ENCODE measurements at places on chromosomes 13 and 19.

- no peak for DNase-seq
Measured at GRCh38 chr13:60275208-60275607, 111.5 kb upstream of the DIAPH3 start.

GRCh38 chr19:35377656-35378055 lies 6.8 kb downstream of the GPR42 start:
- no peak for DNase-seq

DNA sequence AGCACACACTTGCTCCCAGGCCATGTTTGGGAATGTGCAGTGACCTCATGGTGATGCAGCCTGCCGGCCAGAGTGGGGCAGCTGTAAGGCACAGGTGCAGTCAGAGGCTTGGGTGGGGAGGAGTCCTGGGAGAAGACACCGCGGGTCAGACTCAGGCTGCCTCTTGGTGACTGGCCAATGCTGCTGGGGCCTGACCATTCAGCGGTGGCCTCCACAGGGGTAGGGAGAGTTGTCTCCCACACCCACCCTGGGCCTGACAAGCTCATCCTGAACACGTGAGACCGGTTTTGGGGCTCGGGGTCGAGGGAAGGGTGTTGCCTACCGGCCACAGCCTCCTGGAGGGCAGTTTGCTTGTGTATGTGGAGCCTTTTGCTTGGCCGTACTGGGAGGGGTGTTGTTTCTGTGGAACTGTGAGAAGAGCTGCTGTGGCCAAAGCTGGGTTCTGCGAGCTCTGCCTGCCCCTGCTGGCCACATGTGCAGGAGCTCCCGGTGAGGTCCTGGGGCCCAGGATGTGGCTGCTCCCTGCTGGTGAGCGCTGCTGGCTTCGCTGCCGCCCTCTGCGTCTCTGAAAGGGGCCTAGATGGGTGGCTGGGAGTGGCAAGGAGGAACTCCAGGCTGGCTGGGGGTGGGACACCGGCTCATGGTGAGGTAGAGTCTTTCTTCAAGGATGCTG lies 22.1 kb downstream of the UPF1 start:
- DNase-seq, result no peak

DNA sequence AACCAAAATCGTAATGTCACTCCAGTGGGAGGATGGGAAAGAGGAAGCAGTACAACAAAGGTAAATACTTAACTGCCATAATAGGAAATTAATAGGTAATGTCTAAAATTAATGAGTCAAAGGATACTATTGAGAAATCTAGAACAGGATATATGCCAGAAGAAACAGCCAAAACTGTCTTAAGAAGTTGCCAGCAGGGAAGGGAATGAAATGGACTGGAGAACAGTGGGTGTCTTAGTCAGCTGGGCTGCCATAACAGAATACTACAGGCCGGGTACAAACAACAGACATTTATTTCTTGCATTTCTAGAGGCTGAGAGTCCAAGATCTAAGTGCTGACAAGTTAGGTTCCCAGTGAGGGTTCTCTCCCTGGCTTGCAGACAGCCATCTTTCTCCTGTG lies 40.3 kb upstream of the IPO5 start:
- no peak for DNase-seq

- no peak for DNase-seq
Measured at GRCh38 chr13:33550885-33551284, 265.3 kb upstream of the STARD13 start.

GRCh38 chr19:33460221-33460908 lies 61.2 kb downstream of the PEPD start:
- no peak for DNase-seq

DNA sequence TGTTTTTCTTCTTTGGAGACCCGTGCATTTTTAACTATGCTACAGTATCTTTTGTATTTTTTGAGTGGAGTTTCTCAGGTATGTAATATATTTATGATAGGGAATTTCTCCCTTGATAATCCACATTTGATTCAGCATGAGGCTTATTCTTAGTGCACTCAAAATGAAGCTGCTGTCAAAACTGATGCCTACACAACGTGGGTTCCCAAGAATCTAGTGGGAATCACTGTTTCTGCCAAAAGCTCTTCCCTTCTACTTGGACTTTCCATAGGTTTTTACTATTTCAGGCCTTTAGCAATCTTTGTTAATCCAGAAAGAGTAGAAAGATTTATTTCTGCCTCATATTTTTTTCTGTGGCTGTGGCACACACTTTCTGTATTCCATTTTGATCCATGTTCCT lies 1003.7 kb downstream of the SLITRK5 start:
- DNase-seq, result no peak

DNA sequence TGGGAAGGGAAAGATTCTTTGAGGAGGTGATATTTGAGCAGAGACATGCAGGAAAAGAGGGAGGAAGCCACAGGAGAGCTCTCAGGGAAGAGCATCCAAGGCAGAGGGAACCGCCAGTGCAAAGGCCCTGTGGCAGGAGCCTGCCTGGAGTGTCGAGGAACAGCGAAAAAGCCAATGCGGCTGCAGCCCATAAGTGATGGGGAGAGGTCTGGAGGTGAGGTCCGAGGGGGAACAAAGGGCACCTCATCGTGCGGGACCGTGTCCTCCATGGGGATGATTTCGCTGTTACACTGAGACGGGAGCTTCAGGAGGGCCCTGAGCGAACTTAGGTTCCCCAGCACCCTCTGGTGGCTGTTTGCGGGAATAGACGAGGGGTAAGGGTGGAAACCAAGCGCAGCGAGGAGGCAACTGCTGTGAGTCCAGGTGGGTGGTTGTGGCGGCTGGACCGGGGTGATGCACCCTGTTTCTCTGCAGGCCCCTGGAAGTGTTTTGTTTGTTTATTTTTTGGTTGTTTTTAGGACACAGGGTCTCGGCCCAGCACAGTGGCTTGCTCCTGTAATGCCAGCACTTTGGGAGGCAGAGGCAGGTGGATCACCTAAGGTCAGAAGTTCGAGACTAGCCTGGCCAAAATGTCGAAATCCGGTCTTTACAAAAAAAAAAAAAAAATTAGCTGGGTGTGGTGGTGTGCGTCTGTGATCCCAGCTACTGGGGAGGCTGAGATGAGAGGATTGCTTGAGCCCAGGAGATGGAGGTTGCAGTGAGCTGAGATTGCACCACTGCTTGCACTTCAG lies 5.9 kb upstream of the EHD2 start:
- DNase-seq, result peak; percentile 88

DNA sequence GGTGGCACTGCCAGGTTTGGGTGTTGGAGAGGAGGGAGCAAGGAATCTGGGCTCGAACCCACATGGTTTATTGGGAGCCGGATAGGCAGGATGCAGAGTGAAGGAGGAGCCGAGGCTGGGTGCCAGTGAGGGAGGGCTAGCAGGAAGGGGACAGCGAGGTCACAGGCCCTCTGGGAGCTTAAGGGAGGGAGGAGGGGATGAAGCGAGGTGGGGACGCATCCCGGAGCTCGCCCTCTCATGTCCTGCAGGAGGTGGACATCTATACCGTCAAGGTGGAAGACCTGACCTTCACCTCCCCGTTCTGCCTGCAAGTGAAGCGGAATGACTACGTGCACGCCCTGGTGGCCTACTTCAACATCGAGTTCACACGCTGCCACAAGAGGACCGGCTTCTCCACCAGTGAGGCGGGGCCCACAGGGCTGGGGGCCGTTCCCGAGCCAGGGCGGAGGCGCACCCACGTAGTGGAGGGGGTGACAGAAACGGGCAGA lies 3.5 kb upstream of the ADM5 start:
- no peak for DNase-seq

DNA sequence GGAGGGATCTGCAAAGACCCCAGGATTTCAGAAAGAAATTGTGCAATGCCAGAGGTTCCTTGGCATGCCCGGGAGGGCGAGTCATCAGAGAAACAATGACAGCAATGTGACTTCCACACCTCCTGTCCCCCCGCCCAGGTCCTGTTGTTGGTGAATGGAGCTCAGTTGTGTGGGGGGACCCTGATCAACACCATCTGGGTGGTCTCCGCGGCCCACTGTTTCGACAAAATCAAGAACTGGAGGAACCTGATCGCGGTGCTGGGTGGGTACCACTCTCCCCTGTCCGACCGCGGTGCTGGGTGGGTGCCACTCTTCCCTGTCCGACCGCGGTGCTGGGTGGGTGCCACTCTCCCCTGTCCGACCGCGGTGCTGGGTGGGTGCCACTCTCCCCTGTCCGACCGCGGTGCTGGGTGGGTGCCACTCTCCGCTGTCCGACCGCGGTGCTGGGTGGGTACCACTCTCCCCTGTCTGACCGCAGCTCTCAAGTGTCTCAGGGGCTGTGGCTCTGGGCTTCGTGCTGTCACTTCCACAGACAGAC lies 5.2 kb upstream of the F10 start:
- DNase-seq, result no peak

GRCh38 chr19:4064149-4064495 lies 2.6 kb downstream of the ZBTB7A start:
- no peak for DNase-seq

DNA sequence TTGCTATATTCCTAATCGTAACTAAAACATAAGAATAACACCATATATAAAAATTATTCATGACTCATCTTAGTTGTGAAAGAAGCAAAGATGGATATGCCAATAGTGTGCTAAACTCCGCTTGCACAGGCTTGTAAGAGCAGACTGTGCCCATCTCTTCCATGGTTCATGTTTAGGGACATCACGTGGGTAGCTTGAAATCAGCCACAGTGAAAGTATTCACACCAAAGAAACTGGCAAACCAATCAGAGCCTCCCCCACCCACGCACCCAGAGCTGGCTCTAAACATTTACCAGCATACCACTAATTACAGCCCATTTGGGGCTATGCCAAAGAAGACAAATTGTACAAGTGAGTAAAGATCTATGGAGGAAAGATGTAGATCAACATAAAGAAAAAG lies 147.5 kb downstream of the DIAPH3 start:
- no peak for DNase-seq

- DNase-seq, result no peak
Measured at GRCh38 chr19:3055741-3056416, 6.4 kb downstream of the TLE5 start.

- DNase-seq, result no peak
Measured at GRCh38 chr13:43383498-43384165, 360.2 kb downstream of the DNAJC15 start.

- no peak for DNase-seq
Measured at GRCh38 chr13:95059306-95059705, 241.9 kb downstream of the ABCC4 start.

DNA sequence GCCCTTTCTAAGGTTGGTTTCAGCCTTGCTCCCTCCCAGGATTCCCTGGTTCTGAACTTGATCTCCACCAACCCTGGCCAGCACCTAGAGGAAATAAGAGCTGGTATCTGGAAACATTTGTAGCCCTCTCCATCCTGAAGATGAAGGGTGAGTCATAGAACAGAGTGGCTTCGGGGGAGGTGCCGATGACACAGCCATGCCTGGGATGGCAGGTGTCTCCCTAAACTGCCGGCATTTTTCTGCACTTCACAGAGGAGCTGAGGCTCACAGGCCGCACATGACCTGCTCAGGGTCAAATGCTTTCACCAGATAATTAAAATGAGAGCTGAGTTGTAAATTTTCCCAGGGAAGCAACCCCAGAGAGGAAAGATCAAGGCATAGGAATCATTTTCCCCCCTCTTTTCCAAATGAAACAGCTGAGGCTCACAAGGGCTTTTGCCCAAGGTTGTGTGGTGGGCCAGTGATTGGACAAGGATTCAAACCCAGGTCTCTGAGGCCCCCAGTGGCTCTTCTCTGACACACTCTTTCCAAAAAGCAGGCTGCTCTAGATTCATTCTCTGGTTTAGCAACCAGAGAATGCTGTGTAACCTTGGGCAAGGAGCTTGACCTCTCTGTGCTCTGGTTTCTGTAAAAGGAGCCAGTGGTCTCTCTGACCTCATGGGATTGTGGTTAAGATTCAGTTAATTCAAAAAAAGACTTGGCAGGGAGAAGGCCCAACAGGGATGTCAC lies 1.2 kb upstream of the SLC25A42 start:
- DNase-seq, result peak; percentile 20

DNA sequence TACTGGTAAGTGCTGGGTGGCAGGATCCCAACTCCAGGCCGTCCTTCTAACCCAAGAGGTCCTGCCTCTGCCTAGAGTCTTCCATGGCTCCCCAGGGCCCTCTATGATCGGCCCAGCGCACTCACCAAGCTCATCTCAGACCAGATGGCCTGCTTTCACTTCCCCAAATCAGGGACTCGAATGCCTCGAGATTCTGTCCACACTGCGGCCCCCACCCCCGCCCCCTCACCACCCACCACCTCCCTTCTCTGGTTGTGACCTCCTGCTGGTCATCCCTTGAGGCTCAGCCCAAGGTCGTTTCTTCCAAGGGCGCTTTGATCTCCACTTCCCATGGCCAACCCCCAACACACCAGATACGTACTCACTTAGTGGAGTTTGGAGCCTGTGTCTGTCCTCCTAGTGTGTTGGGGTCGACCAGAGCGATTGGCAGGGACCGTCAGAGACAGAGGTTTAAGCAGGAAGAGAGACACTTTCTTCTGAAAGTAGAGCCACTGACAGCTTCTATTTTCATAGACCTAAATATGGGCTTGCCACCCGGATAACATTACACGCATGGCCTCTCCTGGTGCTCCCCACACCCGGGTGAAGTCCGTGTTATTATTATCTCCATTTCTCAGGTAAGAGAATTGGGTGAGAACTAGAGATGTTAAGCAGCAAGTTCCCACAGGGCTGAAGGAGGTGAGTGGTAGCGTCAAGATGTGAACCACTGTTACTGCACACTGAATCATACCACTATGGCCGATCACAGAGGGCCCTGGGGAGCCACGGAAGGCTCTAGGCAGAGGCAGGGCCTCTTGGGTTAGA lies at the start of gene FCER2:
FCER2 (minus strand) TSS at position 478 of the 804 bp plus-strand sequence. CDS start 2,371 bp downstream, outside the sequence.
- no peak for DNase-seq

- DNase-seq, result no peak
Measured at GRCh38 chr13:42752731-42753130, 28.7 kb upstream of the FAM216B start.

- DNase-seq, result peak; percentile 98
Measured at GRCh38 chr19:38506723-38507550, 73.4 kb downstream of the RYR1 start.

DNA sequence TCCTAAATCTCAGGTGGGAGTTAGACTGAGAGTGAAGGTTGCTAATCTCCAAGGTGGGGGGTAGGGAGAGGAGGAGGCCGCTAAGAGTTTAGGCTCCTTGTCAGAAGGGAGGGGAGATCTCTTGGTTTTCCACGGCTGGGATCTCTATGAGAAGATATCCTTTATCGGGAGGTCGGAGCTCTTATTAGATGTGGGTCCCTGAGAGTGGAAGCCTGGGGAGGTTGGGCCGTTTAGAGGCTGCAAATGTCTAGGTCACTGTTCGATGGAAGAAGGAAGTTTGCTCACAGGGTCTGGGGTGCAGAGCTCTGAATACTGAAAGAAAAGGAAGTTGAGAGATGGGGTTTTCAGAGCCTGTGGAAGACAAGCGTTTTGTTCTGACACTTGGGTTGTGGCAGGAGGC lies 3.8 kb downstream of the MYADM start:
- DNase-seq, result no peak
